ENCODE measurements at places on chromosomes 12 and 14.

DNA sequence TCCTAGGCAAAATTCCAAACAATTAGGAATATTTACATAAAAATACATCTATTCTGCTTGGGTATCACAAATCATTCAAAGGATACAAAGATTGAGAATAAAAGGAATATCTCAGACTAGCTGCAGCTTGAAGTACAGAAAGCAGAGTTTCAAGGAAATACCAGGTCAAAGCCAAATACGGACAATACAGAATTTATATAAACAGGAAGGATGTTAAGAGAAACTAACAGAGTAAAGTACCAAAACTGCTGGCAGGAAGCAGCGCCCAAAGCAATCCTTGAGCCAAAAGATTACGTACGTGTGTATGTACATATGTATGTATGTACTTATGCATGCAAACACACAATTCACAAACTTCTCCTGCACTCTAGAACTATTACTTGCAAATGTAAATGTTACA lies 86.6 kb downstream of the PPP1R12A start:
- DNase-seq = no peak

DNA sequence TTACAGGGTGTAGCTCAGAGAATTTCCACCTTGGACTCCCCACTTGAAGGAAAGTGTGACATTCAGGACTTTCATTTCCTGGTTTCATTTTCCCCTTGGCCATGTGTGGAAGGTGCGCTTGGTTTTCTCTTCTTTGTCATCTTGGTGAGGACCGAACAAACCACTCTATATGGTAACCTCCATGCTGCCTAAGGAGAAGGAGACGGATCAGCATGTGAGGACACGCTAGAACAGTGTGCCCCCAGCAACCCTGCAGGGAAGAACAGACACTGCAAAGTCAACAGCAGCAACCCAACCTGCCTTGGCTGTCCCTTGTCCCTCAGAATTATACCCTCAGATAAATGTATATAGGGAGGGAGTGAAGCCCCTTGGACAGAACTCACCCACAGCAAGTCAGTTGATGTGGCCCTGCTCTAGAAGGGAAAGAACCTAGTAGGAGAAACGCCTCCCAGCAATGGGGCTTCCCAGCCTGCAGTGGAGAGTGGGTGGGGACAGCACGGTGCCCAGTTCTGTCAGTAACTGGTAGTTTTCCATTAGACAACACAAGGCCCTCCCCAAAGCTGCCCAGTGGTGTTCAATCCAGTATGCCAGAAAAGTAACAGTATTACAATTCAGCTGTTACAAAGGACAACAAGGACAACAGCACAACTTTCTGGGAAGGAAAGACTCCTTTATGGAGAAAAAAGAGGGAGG lies 18.9 kb upstream of the COCH start:
- no peak for DNase-seq

GRCh38 chr12:3432176-3432742 lies 58.7 kb upstream of the PRMT8 start:
- DNase-seq = no peak

GRCh38 chr14:57382283-57382682 lies 8.1 kb upstream of the NAA30 start:
- DNase-seq = no peak

GRCh38 chr12:115871714-115872113 lies 405.8 kb downstream of the MED13L start:
- peak; percentile 6 for DNase-seq

- DNase-seq = no peak
Measured at GRCh38 chr12:94702696-94703095, 52.3 kb upstream of the TMCC3 start.

GRCh38 chr12:40216516-40217288 lies 8.1 kb upstream of the LRRK2 start:
- DNase-seq = no peak

GRCh38 chr14:21384494-21384851 lies 654 bp upstream of the SUPT16H start:
- no peak for DNase-seq

DNA sequence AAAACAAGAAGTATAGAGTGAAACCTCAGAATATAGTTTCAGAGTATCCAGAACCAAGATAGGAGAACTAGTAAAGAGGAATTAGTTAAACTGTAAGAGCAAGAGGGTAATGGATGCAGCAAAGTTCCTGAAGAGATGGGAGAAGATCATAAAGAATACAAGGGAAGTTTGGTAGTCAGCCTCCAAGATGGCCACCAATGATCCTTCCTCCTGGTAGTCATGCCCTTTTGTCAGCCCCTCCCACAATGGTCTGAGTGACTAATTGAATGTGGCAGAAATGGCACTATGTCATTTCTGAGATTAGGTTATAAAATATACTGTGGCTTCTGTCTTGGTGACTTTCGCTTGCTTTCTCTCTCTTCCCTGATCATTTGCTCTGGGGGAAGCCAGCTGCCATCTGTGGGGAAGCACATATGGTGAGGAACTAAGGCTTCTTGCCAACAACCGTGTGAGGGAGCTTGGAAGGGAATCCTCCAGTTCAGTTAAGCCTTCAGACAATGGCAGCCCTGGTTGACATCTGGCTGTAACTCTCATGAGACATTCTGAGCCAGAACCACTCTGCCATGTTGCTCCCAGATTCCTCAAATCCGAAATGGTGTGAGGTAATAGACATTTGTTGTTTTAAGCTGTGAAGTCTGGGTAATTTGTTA lies 55.3 kb upstream of the AMN1 start:
- DNase-seq = peak; percentile 94

DNA sequence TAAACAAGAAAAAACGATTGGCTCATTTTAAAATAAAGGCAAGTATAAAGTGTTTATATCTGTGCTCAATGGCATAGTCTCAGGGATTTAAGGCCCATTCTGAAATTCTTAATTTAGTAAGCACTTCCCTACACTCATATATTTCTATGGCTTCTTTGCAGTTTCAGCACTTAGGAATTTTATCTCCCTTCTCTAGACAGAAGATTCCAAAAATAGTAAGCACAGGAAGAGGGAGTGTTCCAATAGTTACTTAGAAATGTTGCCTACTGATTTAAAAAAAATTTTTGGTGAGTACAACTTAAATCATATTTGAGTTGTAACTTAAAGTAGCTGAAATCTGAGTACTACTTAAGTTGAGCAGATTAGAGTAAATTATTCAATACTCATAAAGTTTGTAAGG lies 19.8 kb downstream of the INSM2 start:
- DNase-seq = no peak

DNA sequence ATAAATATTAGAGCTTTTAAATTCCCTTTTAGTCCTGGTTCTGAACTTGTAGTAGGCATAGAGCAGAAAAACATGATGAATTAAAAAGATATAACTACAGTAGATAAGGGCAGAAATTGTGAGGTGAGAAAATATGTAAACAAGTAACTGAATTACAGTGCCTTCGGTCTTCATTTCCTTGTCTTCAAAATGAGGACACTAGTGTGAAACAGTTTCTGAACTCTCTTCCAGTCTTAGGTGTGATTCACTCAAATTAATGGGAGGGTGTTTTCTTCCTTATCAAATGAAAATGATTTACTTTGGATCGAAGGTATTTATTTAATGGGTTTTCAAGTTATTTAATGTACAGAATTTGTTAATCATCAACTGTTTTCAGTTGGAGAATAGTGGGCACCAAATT lies 1.5 kb downstream of the FGD4 start:
- DNase-seq = no peak

- DNase-seq = peak; percentile 69
Measured at GRCh38 chr14:32472512-32473463, 143.7 kb downstream of the AKAP6 start.

- DNase-seq = no peak
Measured at GRCh38 chr14:68710776-68711175, 82.1 kb downstream of the ZFP36L1 start.

DNA sequence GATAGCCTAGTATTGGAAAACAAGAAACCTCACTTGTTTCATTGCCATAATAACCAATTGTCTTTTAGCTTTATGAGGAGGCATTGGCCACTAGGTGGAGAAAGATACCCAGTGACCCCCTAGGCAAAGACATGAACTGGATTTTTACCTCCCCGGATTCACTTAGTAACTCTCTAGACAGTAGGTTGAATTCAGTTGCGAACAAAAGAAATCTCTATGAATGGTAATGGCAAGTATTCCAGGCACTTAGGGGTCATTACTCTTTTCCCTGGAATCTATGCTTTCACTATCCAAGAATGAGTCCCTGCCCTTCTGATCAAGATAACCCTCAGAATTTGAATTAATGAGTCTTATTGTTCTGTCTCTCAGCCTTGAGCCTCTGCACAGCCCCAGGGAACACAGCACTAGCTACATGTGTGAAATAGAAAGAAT lies 29.5 kb upstream of the RHOJ start:
- no peak for DNase-seq

DNA sequence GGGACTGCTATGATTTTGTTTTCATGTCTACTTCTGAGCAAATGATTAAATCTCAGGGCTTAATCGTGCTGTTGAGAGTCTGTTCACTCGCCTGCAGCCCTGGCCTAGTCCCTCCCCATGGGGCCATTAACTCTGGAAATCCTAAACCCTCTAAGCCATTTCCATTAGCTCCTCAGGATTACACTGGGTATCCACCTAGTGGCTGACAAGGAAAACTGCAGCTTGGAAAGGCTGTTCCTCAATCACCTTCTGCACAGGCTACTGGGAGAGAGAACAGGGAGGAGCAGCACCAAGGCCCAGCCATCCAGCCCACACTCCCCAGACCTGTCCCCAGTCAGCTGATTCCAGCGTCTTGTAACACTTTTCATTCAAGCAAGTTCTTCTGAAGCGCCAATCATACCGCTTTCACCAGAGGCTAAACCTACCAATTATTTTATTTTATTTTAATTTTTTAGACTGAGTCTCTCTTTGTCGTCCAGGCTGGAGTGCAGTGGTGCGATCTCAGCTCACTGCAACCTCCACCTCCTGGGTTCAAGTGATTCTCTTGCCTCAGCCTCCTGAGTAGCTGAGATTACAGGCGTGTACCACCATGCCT lies 48.7 kb downstream of the NEUROD4 start:
- DNase-seq = peak; percentile 90

GRCh38 chr12:54207539-54208294 lies 18.9 kb upstream of the SMUG1 start:
- DNase-seq = no peak

- no peak for DNase-seq
Measured at GRCh38 chr14:73833034-73833433, 18.6 kb upstream of the PTGR2 start.

- DNase-seq = no peak
Measured at GRCh38 chr12:89901906-89902642, 193.4 kb upstream of the ATP2B1 start.

DNA sequence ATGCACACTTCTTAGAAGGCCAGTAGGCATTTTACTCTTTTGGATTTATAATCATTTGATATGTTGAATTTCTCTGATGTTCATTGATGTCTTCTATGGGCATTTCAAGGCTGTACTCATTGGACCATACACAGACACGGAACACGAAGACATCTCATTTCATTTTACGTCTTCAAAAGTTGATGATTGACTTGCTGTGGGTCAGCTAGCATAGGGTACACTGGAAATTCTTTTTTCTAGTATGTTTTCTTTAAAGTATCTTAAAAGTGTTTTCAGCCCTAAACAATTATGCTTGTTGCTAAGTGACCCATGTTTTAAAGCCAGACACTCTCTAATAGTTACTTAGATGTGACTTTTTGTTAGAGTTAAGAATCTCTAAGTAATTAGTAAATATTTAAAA lies 16.3 kb downstream of the TRHDE start:
- DNase-seq = no peak

- DNase-seq = no peak
Measured at GRCh38 chr12:64103825-64104740, 118.0 kb downstream of the KICS2 start.

GRCh38 chr14:57575482-57575881 lies 81.8 kb upstream of the CCDC198 start:
- DNase-seq = no peak

DNA sequence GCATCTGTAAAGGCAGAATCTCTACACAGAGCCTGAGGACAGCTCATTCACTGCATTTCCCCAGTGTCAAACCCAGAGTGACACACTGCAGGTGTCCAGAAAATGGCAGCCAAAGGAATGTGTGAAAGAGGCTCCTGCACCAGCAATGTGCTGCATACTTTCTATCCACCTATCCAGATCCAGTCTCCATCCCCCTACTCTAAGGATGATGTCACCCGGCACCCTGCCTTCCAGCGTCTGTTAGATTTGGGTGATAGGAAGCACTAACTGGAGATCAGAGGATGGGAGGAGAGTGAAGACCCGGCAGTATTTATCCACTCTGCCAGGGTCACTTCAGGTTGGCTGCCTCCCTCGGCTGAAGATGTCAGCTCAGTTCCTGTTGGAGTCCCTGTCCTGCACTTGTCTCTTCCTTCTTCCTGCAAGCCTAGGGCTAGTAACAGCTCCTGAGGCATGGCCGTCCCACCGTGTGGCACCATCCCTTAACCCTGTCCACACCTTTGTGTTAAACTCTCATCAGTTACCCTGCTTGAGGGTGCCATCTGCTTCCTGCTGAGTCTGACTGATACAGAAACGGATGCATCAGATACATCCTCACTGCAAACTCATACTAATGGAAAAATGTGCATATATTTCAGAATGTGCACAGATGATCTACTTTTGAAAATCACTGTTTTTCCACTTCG lies 13.0 kb upstream of the GPR68 start:
- DNase-seq = peak; percentile 56
